ENCODE measurements at places on chromosomes 7 and 10.

GRCh38 chr7:100682228-100682741, 8.7 kb downstream of the GNB2 start:
- no peak for DNase-seq

DNA sequence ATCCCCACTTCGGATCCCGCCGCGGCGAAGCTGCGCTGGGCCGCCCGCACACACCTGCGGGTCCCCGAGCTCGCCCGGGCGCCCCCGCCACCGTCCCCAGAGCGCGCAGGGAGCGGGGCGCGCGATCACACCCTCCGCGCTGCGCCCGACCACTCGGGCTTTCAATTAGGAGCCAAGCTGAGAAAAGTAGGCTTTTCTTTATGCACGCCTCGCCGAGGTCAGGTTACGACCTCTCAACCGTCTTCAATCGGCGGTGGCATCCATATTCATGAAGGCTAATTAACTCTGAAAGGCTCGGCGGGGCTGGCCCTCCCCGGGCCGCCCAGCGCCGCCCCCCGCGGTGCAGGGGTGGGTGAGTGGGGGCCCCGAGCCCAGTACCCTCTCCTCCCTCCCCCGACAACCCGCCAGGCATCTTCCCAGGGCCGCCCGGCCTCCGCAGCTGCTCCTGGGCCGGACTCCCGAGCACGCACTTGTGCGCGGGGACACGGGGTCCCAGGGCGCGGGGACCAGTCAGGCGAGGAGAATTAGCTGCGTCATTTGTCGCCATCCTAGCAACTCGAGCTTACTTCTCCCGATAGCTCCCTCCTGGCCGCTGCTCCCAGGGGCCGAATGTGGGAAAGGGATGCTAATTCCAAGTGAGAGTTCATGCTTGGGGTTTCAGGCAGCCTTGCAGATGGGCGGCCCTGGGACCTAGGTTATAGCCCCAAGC, 155.5 kb upstream of the LYZL2 start:
- DNase-seq, result peak; percentile 64

GRCh38 chr10:5078547-5079180, 15.6 kb upstream of the AKR1C3 start:
- DNase-seq, result no peak

- peak; percentile 19 for DNase-seq
Observed at GRCh38 chr7:24948739-24949138, 31.2 kb downstream of the OSBPL3 start.

DNA sequence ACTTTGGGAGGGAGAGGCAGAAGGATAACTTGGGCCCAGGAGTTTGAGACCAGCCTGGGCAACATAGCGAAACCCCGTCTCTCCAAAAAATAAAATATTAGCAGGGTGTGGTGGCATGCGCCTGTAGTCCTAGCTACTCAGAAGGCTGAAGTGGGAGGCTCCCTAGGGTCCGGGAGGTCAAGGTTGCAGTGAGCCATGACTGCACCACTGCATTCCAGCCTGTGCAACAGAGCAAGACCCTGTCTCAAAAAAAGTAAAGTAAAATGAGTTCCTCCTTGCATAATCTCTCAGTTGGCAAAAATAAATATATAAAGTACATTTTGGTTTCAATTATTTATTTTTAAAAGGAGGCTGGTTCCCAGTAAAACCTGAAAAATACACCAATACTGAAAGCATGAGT, 11.8 kb downstream of the NANOS1 start:
- no peak for DNase-seq

DNA sequence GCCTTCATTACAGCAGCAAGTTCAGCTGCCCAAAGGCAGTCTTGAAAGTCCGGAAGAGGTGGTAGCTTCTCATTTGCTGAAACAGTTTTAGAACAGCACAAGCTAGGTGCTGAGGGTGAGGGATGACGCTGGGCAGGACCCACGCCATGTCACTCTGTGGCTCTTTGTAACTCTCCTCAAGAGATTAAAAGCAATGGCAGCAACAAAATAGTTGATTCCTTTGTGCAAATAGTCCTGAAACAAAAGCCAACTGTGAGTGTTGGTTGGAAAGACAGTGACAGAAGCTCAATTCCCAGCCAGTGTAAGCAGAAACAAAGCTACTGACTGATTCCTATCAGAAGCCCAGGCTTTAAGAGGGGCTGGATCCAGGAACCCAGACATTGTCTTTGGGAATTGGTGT, 47.6 kb upstream of the AQP1 start:
- DNase-seq, result no peak

DNA sequence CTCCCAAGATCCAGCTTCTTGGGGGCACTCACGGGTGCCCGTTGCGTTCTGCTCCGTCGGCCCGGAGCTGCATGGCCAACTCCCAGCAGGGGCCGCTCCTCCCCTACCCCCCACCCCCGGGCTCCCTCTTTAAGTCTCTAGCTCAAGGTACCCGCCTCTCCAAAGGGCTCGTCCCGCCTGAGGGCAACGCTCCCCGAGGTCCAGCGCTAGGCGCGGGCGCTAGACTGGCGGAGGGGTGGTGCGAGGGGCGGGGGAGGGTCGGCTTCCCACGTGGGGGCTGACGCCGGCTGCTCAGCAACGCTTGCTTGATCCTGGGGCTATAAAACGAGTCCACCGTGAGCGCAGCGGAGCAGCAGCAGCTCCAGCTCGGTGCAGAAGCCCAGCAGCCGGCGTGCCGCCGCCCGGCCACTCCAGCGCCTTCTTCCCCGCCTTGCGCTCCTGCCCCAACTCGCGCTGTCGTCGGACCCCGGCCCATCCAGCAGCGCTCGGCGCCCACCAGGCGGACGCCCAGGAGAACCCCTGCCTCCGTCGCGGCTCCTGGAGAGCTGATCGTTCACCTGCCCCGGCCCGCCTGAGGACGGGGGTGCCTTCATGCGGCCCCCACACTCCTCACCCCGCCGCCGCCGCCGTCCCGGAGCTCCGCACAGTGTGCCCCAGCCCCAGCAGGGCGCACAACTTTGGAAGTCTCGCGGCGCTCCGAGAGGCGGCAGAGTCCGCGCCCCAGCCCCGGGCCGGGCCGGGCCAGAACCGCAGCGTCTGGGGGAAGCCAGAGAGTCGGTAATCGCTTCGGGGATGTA, at the start of gene ADRA2A:
Gene ADRA2A, plus strand, starts transcription at position 348 of the 797 bp plus-strand sequence. CDS start 968 bp downstream, outside the sequence.
- peak; percentile 28 for DNase-seq

- no peak for DNase-seq
Observed at GRCh38 chr10:61617586-61617985, 45.1 kb upstream of the CABCOCO1 start.

GRCh38 chr10:58645416-58646146, 132.9 kb downstream of the BICC1 start:
- DNase-seq, result no peak

DNA sequence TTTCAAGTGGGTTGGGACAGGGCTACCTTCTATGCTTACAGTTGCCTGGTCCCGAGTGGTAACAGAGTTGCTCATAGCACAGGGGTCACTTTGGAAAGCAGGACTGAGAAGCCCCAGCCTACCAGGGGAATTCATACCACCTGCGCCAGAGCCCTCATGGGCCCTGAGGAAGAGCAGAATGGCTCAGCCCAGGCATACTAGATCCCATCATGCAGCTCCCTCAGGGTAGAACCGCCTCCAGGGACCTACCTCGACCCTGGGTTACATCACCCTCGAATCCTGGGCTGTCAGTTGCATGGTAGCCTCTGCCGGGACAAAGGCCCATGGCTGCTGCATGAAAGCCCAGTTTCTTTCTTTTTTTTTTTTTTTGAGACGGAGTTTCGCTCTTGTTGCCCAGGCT, 2.9 kb downstream of the CUEDC2 start:
- DNase-seq, result no peak

DNA sequence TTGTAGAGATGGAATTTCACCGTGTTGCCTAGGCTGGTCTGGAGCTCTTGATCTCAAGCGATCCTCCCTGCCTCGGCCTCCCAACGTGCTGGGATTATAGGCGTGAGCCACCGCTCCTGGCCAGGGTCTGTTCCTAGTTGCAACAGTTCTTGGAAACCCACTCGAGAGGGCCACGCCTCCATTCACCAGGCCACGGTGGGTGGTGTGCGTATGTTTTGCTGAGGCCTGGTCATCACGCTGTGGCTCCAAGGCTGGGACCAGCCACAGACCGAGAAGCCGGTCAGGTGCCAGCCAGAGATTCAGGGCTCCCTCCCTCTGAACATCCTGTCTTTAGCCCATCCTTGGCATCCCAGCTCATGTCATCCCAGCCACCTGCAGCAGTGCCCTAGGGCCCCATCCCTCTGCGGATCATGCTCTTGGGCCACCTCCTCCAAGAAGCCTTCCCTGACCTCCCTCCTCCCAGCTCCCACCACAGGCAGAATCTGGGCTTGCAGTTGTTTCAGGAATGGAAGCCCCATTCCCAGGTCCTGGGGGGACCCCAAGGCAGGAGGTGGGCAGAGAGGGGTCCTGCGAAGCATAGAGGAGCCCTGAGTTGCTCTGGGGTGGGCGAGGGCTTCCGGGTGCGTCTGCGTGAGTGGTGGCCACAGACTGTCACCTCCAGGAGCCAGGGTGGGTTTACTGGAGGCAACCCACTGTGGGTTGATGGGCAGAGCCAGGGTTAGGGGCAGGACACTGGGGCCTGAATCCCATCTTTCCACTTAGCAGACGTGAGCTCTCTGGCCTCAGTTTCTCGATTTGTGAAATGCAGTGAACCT, 5.2 kb downstream of the LAT2 start:
- no peak for DNase-seq

GRCh38 chr10:111117528-111118277, 40.9 kb downstream of the ADRA2A start:
- DNase-seq, result no peak

GRCh38 chr7:118312051-118312450, 87.5 kb downstream of the ANKRD7 start:
- DNase-seq, result no peak

GRCh38 chr7:142806022-142806356, 35.2 kb downstream of the PRSS2 start:
- DNase-seq, result no peak

DNA sequence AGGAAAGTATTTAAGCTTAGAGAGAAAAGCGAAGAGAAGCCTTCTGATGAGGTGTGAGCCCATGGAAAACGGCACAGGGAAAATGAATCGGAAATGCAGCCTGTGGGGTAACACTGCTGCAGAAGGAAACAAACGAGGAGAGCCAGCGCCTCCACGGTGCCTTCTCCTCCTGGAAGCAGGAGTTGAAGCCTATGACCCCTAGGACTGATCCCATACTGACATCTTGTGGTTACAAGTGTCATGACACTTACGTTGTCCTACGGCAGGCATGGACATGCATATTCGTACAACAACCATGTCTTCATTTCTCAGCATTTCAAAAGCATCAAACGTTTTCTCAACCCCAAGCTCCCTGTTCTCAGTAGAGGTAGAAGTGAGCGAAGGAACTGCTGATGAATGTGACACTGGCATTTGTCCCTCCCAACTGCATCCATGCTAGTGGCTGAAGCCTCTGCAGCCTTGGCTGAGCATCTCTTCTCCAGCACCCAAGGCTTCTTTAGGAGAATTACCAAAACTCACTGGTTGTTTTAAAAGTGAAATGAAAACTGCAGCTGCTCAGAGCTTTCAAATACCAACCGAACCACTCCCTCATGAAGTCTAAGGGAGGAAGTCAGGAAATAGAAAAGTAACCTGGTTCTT, 160.2 kb downstream of the JAZF1 start:
- peak; percentile 66 for DNase-seq

DNA sequence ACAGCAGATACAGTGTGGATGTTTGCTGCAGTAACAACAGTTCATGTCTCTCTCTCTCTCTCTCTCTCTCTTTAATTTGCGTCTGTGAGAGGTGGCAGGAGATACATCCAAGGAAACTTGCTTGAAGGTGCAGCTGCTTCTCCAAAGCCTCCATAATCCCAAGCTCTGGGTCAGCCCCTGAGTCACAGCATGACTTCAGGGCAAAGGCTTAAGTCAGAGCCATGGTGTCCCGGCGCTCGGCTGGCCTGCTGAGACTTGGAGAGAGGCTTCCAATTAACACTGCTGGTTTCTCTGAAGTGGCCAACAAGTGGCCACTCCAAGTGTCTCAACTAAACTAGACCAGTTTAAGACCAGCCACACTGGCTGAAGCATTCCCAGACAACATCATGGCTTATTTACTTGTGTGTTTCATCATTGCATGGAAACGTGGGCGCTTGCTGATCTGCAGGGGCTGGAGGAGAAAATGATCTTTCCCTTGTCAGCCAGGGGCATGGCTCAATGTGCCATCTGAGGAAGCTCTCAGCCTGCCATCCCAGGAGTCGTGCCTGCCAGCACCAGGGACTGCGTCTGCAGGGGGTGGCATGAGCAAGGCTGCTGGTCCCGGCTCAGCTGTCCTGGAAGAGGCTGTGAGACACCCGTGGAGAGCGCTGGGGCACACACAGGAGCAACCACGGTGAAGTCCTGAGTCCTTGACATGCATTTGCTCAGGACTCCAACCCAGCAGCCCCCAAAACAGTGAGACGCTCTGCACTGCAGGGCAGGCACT, 254.2 kb downstream of the COBL start:
- no peak for DNase-seq

GRCh38 chr7:24979863-24980533, at the start of gene OSBPL3:
Gene OSBPL3 (minus strand): TSS chr7:24980178. CDS start chr7:24892472, 87,706 bp downstream.
- peak; percentile 92 for DNase-seq

DNA sequence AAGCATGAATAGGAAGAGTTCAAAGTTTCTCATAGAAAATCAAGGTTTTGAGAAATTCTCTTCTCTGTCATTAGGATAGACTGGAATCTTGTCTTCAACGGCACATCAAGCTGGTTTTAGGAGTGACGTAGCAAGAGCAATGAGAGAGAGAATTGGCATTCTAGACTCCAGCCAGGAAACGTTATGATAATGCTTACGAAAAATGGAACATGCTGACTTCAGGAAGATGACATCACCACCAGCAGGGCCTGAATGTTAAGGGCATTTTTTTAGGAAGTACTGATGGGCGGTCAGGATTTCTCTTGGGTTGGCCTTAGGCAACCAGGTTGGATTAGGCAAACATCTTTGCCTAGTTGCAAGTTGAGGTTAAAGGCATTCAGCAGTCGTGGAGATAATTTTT, 213.2 kb upstream of the CTBP2 start:
- DNase-seq, result no peak

DNA sequence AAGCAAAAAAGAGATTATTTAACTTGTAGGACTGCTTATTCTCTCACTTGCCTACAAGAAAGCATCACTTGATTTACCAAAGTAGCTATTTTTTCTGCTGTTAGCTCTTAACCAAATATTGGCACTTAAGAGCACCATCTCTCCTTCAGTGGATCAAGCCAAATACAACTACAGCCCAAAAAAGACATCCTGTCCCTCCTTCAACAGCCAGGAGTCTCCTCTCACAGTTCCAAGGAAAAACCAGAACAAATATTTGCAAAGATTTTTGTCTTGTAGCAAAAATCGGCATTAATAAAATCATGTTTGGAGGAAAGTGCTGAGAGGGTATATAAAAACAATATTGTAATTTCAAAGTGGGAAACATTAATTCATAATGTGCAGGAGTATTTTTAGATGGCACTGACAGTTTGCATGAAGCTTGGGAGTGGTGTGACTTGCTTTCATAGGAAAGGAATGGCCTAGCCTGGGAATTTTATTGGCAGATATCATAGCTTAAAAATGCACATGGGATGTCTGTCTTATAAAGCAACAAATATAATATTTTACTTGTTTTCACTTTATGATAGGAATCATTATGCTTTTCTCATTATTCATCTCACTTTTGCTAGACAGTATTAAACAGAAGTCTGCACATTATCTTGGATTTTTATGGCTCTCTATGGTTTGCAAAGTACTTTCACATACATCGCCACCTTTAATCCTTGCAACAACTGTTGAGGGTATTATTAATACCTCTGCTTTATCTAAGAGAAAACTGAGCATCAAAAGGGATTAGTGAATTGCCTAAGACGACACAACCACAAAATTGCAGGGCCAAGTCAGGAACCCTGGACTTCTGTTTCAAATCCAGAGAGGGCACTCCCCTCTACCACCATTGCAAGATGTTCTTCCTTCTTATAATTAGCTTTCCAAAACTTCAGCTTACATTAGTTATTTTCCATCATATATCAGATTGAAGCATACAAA, 103.5 kb downstream of the AGMO start:
- no peak for DNase-seq

GRCh38 chr10:34520084-34520483, 295.0 kb downstream of the PARD3 start:
- DNase-seq, result no peak
